ENCODE measurements at places on chromosomes 5 and 9. TPM values are rescaled to one million over a fixed set of nuclear protein-coding genes. Genes with fewer than 3 reads are reported as not detected.

DNA sequence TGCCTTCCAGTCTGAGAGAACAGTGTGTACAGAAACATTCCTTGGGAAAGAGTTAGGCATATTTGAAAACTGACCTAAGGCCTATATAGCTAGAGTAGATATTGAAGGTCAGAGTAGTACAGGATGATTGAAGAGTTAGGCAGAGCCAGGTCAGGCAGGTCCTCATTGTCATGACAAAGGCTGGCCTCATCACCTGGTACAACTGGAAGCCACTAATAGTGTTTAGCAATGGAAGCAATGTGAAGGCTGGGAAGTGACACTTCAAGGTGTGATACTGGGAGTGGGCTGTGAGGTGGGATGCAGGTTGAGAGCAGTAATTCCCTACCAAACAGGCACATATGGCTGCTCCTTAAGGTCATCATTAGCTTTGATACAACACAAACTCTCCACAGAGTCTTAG lies 123.6 kb upstream of the CCNH start:
- no peaks in the 10 kb centered on the region for H3K27me3 ChIP-seq
- DNase-seq, result no peak
- H3K27ac ChIP-seq, result no peak overlapping the region
- H3K4me1 ChIP-seq, result no peaks in the 10 kb centered on the region
- H3K4me3 ChIP-seq, result no peak overlapping the region
- no peaks in the 10 kb centered on the region for H3K36me3 ChIP-seq

GRCh38 chr5:43400082-43400481 lies 12.1 kb downstream of the CCL28 start:
- no peak for DNase-seq
- H3K4me1 ChIP-seq, result peaks cover 7% of the 10 kb centered on the region
- H3K36me3 ChIP-seq, result no peaks in the 10 kb centered on the region
- H3K27ac ChIP-seq, result no peak overlapping the region

DNA sequence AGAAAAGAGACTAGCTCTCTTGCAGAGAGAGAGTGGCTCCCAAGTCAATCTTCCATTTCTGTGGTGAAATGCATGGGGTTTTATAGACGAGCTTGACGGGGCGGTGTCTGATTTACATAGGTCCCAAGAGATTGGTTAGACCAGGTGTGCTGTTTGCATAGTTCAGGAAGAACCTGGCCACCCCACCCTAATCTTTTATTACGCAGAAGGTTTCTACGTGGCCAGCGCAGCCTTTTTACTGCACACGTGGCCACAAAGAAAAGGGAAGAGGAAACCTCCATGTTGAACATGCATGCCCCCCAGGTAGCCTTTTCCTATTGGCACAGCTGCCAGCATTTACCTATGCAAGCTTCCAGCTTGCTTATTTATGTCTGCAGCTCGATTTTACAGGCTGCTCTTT lies 92.1 kb downstream of the CAVIN4 start:
- no peak overlapping the region for H3K4me3 ChIP-seq
- no peak for DNase-seq
- no peak overlapping the region for H3K27ac ChIP-seq
- H3K36me3 ChIP-seq, result no peaks in the 10 kb centered on the region
- H3K4me1 ChIP-seq, result peaks cover 3% of the 10 kb centered on the region

- H3K36me3 ChIP-seq, result no peaks in the 10 kb centered on the region
- no peak overlapping the region for H3K27ac ChIP-seq
- DNase-seq, result no peak
- no peak overlapping the region for H3K4me3 ChIP-seq
- H3K27me3 ChIP-seq, result no peaks in the 10 kb centered on the region
- H3K4me1 ChIP-seq, result peaks cover 22% of the 10 kb centered on the region
Observed at GRCh38 chr5:178349625-178350353, 117.2 kb upstream of the PHYKPL start.

DNA sequence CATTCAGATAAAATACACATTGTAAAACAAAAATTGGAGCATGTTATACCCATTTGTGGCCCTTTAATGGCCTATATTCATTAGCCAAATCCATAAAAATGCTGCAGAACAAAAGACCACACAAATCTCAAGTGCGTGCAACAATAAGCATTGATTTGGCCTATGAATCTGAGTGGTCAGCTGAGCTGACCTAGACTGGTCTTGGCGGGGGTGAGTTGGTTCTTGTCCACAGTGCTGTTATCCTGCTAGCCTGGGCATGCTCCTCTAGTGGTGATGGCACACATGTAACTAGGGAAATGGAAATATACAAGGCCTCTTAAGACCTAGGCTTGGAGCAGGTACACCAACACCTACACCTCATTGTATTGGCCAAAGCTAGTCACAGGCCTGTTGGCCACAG lies 122.2 kb upstream of the TBCA start:
- DNase-seq, result peak; percentile 36
- no peak overlapping the region for H3K4me3 ChIP-seq
- no peaks in the 10 kb centered on the region for H3K27me3 ChIP-seq
- no peaks in the 10 kb centered on the region for H3K4me1 ChIP-seq
- H3K36me3 ChIP-seq, result no peaks in the 10 kb centered on the region

- DNase-seq, result peak; percentile 63
- peaks cover 4% of the 10 kb centered on the region for H3K4me1 ChIP-seq
- no peaks in the 10 kb centered on the region for H3K36me3 ChIP-seq
- no peaks in the 10 kb centered on the region for H3K27me3 ChIP-seq
Observed at GRCh38 chr9:8679371-8679822, 879.8 kb upstream of the DMAC1 start.

The PCDHB5 gene
- 8.0 TPM for total RNA-seq

The SURF2 gene
- 10.7 TPM for total RNA-seq

The NDST1 gene
- 32.8 TPM for total RNA-seq
